ENCODE measurements at places on chromosomes 2 and 18.

DNA sequence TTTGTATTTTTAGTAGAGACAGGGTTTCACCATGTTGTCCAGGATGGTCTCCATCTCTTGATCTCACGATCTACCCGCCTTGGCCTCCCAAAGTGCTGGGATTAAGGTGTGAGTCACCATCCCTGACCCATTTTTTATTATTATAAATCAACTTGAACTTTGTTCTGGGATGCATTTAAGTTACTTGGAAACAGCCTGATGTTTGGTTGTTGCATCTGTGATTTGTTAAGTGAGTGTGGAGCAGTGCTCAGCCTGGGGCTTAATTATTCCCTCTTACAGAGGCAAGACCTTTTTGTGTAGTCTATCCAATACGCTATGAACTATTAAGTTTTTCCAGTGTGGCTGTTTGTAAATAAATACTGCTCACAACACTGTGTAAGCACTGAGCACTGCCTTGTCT lies 32.6 kb downstream of the MTA3 start:
- H3K27ac ChIP-seq = no peak overlapping the region
- H3K27me3 ChIP-seq = no peaks in the 10 kb centered on the region
- H3K4me3 ChIP-seq = no peak overlapping the region
- H3K4me1 ChIP-seq = peaks cover 20% of the 10 kb centered on the region

GRCh38 chr2:150491943-150492342 lies 4.5 kb upstream of the RND3 start:
- H3K27ac ChIP-seq = no peak overlapping the region
- no peaks in the 10 kb centered on the region for H3K4me1 ChIP-seq
- no peak overlapping the region for H3K4me3 ChIP-seq
- DNase-seq = no peak
- peaks cover 2% of the 10 kb centered on the region for H3K27me3 ChIP-seq

- H3K4me3 ChIP-seq = no peak overlapping the region
- DNase-seq = no peak
- H3K36me3 ChIP-seq = no peaks in the 10 kb centered on the region
- no peaks in the 10 kb centered on the region for H3K4me1 ChIP-seq
- H3K27ac ChIP-seq = no peak overlapping the region
These were observed 210.3 kb downstream of the ZRANB3 start for GRCh38 chr2:135320465-135321355.

DNA sequence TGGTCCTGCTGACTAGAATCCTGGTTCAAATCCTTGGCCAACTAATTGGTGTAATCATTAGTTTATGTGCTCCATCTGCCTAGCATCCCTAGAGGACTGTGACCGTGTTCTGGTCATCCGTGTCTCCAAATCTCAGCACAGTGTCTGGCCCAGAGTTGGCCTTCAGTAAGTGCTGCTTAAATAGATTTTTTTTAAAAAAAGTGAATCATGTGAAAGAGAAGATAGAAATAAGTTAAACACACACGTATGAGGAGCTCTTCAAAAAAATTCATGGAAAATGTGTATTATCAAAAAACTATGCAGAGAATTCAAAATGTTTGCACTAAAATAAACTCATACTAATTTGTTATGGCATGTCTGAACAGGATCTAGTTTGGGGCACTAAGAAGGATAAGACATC lies 129.3 kb upstream of the TLK1 start:
- DNase-seq = no peak
- no peaks in the 10 kb centered on the region for H3K27me3 ChIP-seq
- H3K36me3 ChIP-seq = peaks cover 2% of the 10 kb centered on the region
- H3K4me3 ChIP-seq = no peak overlapping the region
- H3K27ac ChIP-seq = no peak overlapping the region
- H3K4me1 ChIP-seq = peaks cover 5% of the 10 kb centered on the region

- H3K27me3 ChIP-seq = peaks cover 3% of the 10 kb centered on the region
- DNase-seq = no peak
- no peaks in the 10 kb centered on the region for H3K4me1 ChIP-seq
- no peak overlapping the region for H3K4me3 ChIP-seq
These were observed 70.1 kb downstream of the NABP1 start for GRCh38 chr2:191748059-191748461.

DNA sequence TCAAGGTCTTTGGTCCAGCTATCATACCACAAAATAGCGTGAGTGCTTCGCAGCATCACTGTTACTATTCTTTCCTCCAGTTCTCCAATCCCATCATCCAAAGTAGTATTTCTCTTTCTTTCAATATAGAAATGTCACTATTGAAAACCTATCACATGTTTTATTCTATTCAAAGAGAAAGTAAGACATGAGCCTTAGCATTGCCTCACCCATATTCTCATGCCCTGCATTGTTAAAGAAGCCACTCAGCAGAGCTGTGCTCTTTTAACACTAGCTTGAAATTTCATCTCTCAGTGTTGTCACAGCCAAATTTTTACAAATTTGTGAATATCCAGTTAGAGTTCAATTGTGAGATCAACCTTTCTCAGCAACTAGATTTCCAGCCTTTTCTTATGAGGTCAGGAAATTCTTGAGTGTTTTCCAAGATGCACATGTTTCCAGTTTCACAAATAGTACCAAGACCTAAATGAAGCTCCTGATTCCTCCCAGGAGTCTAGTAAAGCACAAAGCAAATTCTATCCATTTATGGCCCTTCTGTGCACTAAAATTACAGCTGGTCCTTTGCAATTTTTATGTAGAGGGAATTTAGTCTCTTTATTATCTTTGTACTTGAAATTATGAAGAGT lies 343.7 kb downstream of the SPAG16 start:
- no peaks in the 10 kb centered on the region for H3K36me3 ChIP-seq
- DNase-seq = no peak
- H3K4me1 ChIP-seq = peaks cover 3% of the 10 kb centered on the region
- H3K4me3 ChIP-seq = no peak overlapping the region
- no peaks in the 10 kb centered on the region for H3K27me3 ChIP-seq

DNA sequence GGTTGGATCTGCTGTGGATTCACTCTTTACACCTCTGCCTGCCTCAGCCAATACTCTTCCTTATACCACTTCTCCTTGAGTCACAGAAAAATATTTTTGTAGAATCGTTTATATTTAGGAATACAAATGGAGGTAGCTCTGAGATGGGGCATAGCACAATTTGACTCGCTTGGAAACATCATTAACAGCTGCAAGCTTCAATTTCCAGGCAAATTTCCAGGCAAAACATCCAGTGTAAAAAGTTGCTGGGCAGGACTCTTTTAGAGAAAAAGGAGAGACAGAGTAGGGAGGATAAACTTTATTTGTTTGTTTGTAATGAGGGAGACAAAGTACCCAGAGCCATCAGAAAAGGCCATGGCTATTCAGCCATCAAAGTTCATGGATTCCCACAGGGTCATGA lies 74.4 kb upstream of the SOX11 start:
- no peaks in the 10 kb centered on the region for H3K27me3 ChIP-seq
- no peaks in the 10 kb centered on the region for H3K4me1 ChIP-seq
- no peak overlapping the region for H3K4me3 ChIP-seq

- no peaks in the 10 kb centered on the region for H3K36me3 ChIP-seq
- no peaks in the 10 kb centered on the region for H3K27me3 ChIP-seq
- no peaks in the 10 kb centered on the region for H3K4me1 ChIP-seq
- DNase-seq = no peak
- no peak overlapping the region for H3K4me3 ChIP-seq
- H3K27ac ChIP-seq = no peak overlapping the region
These were observed 308.4 kb downstream of the XIRP2 start for GRCh38 chr2:167196461-167197252.

All from memory B cell (primary cell).